ENCODE measurements at places on chromosomes 11 and 22.

- no peak for DNase-seq
Observed at GRCh38 chr11:132650969-132651720, 881.2 kb downstream of the OPCML start.

DNA sequence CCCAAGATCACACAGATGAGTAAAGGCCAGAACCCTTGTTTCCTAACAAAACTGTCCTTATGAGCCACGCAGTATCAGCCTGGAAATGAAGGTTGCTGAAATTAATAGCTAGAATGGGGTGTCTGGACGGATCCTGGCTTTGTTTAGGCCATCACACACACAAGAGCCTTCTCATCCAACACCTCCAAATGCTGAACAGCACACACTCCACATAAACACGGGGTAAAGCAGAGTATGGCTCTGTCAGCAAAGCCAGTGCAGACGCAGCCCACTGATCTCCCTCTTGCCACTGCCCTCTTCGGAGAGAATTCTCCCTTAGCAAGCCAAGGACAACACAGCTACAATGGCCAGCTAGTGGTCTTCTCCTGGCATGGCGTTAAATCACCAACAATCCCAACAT, 392.6 kb upstream of the SYN3 start:
- no peak for DNase-seq

GRCh38 chr22:34414467-34415440, 494.5 kb upstream of the LARGE1 start:
- no peak for DNase-seq

GRCh38 chr11:3641701-3642070, at the start of gene ART5:
Gene ART5 (minus strand): TSS chr11:3641992. CDS start chr11:3641862, 130 bp downstream.
- DNase-seq: no peak

Data from amniotic stem cell (primary cell).